HCEC 1CT (cell line): ENCODE measurements at places on chromosomes 3 and 15.

DNA sequence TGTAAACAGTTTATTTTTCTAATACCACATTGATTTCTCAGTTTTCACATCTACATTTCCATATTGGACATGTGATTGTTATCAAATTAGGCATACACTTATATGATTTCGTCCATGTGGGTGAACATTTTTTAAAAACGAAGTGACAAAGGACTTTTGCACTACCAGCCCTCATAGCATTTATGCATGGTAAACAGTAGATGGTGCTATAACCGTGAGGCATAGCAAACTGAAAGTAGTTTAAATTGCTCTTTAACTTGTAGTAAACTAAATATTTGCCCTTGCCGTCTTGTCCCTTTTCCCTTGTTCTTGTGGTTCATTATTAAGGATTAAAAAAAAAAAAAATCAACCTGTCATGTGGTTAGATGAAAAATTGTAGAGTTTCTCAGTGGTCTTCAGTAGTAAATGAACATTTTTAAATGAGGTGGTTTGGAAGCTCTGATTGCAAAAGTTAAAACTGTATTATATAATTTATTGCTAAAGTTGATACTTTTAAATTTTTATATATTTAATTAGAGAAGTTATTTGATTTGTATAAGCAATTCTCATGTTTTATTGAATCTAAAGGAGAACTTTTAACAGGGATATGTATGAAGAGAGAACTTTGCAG, 24.0 kb downstream of the STX19 start:
- peak; percentile 68 for DNase-seq

- no peak for DNase-seq
These were observed 63.5 kb downstream of the HACD2 start for GRCh38 chr3:123521179-123521969.

GRCh38 chr3:80537680-80538079, 769.9 kb upstream of the ROBO1 start:
- no peak for DNase-seq

- no peak for DNase-seq
These were observed 40.3 kb upstream of the SCN5A start for GRCh38 chr3:38689774-38690173.
